Cardiac septum (tissue), 1 donor: ENCODE measurements at places on chromosomes 2 and 18. TPM values are rescaled to one million over a fixed set of nuclear protein-coding genes. Genes with fewer than 3 reads are reported as not detected.

NAPG gene
- total RNA-seq = 44.8 TPM

SCN3A gene
- total RNA-seq = 0.35 TPM

HNMT gene
- total RNA-seq = 11.8 TPM

CTNNA2 gene
- total RNA-seq = 0.13 TPM

DNA sequence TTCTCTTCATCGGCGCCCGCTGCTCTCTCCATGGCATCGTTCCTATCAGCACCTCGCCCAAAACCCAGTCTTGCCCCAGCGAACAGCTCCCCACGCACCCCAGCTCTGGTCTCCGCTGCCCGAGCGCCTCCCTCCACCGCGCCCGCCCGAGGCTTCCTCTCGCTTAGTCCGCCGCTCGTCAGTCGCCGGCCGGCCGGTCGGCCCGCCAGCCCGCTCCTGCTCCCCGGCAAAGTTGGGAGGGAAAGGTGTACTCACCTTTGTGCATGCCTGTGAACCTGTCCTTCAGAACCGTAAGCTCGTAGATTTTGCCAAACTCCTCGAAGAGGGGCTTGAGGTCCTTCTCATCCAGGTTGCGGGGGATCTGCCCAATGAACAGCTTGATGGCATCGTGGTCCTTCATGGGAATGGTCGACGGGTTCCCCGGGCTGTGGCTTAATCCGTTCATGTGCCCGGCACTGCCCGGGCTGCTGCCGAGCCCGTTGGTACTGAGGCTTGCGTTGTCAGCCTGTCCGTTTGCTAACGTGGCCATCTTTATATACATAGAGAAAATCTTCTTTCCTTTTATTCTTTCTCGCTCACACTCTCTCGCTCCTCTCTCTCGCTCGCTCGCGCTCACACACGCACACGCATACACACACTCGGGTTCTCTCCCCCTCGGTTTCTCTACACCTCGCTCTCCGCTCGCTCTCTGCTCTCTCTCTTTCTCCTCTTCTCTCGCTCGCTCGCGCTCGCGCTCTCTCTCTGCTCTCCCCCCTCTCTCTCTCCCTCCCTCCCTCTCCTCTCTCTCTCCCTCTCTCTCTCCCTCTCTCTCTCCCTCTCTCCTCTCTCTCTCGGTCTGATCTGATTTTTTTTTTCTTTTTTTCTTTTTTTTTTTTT lies at the start of gene CELF4:
CELF4 (minus strand) TSS at position 698 of the 876 bp plus-strand sequence.
- DNase-seq = no peak

DNA sequence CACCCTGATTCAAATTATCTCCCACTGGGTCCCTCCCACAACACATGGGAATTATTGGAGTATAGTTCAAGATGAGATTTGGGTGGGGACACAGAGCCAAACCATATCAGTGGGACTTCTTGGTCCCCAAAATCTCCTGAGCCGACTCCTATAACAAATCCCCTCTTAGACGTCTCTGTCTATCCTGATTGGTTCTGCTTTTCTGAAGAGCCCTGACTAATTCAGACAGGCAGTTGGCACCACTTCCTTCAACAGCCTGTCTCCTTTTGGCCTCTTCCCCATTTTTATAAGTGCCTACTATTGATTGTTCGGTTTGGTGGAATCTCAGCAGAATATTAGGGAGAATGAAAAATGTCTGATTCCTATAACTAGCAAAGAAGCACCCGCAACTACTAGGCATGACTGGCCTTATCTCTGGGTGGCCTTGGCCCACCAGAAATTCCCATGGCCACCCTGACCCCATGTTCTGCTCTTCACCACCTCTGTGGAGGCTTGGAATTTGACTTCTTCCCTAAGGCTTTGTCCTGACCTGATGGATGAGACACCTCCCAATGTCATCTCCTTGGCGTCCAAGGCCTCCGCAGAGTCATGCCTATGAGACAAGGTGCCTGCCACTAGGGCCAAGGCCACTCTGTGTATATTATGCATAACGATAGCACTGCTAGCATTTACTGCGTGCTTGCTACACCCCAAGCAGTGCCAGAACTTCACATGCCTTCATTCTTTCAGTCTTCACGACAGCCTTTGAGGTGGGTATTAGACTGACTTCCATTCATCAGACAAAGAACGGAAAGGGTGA lies 218.9 kb upstream of the COPS8 start:
- DNase-seq = no peak

- peak; percentile 69 for DNase-seq
These were observed 29.2 kb downstream of the CROCC2 start for GRCh38 chr2:240935103-240935876.

DNA sequence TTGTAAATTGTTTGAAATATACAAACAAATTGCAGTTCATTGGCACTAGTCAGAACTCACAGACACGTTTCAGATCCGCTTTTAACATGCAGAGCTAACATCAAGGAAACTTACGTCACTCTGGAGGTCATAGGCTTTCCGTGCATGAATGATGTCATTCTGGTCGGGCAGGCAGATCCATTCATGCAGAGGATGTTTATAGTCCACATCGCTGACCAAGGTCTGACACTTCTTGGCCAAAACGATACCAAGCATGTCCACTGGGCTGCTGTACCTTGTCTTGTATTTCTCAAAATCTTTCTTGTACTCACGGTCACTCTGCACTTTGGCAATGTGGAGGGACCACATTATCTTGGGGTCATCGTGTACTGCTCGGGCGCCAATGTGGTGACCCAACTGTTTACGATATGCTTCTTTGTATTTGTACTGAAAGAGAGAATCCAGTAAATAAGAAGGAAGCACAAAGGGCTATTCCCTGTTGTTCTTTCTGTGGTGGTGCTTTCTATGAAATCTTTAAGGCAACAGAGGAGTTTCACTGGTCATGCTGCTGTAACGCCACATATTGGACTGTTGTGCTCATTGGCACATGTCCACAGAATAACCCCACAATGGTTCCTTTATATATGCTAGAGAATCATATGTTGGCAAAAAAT lies 114.8 kb downstream of the NEB start:
- DNase-seq = no peak

GRCh38 chr18:77181950-77182707 lies 49.5 kb upstream of the MBP start:
- no peak for DNase-seq

DNA sequence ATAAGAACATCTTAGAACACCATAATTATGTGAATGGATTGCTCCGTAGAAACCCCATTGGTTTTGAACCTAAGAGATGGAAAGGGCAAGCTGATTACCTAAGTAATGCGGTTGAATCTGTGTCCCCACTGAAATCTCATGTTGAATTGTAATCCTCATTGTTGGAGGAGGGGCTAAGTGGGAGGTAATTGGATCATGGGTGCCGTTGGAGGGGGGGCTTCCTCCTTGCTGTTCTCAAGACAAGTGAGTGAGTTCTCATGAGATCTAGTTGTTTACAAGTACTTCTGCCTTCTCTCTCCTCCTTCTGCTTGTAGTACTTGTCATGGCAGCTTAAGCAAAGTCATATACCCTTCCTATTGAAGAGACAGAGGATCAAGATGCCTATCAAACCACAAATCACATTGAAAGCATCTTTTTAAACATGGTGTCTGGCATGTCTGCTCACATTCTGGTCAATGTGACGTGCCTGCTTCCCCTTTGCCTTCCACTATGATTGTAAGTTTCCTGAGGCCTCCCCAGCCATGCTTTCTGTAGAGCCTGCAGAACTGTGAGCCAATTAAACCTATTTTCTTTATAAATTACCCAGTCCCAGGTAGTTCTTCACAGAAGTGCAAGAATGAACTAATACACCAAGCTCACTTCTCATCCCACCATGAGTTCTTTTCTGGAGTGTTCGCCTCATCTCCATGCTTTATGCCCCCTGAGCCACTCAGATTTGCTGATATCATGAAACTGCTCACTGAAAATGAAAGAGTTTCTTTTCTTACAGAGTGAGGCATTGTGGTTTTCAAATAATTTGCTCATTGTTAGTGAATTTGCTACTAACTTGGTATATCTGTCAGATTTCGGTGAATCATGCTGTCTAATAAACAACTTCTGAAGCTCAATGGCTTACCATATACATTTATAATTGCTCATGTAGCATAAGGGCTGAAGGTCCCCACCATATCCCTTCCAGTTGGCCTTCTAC lies 23.6 kb downstream of the KCNE4 start:
- no peak for DNase-seq

DNA sequence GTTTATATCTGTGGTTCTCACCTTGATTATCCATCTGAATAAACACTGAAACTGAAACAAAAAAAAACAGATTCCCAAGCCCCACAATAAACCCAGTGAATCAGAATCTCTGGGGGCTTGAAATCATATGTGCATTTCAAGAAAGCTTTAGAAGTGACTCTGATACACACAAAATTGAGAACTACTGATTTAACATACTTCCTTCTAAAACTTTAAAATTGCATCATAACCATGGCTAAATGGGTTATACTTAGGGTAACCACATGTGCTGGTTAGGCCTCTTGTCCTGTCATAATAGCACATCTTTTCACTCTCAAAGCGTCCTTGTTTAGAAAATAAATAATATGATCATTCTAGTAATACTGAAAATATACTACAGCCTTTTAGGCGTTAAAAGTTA lies 100.9 kb downstream of the ATAD2B start:
- DNase-seq = no peak

GRCh38 chr18:80234398-80234797 lies 12.9 kb downstream of the PARD6G start:
- no peak for DNase-seq

GRCh38 chr2:59920961-59921360 lies 632.5 kb downstream of the BCL11A start:
- DNase-seq = no peak

DNA sequence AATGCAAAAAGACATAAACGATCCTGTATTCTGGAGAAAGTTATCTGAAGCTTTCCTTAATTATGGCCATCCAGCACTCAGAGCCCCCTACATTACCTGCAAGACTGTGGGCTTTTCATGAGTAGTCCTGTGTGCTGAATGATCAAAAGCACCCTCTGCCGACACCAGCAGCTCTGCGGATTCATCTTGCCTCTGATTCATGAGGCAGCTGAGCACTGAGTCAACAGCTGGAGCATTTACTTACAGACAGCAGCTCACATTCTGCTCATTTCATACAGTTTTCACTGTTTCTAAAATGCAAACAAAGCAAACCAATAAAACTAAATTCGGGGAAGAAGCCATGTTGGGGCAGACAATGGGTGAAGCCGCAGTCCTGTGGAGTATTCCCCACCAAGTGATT lies 886.5 kb downstream of the CNTNAP5 start:
- DNase-seq = no peak

DNA sequence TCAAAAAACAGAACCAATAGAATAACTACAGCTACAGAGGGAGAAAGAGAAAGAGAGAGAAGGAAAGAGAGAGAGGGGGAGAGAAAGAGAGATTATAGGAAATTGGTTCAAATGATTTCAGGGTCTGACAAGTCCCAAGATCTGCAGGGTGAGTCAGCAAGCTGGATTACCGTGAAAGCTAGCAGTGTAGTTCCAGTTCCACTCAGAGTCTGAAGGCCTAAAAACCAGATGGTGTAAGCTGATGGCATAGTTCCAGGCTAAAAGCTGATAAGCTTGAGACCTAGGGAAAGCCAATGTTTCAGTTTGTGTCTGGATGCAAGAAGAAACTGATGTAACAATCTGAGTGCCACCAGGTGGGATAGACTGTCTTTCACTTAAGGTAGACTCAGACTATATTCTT lies 397.7 kb downstream of the TRIB2 start:
- DNase-seq = no peak

GRCh38 chr2:138718405-138718804 lies 61.8 kb downstream of the NXPH2 start:
- no peak for DNase-seq

DNA sequence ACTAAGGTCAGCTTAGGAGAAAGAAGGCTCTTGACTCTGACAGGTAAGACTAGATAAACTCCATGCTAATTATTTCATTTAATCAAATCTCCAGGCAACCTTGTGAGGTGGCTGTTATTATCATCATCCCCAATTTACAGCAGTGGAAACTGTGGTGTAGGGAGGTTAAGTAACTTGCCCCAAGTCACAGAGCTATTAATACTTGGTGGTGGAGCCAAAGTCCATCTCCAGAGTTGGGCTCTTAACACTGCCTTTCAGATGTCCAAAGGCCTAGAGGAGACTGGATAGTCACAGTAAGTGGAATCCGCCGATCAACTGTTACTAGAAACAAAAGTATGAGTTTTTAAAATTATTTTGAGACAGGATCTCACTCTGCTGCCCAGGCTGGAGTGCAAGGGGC lies 46.6 kb upstream of the SP3 start:
- DNase-seq = no peak
